ENCODE measurements at places on chromosomes 5 and 9. TPM values are rescaled to one million over a fixed set of nuclear protein-coding genes. Genes with fewer than 3 reads are reported as not detected.

GRCh38 chr5:150397782-150398721 is 14.7 kb downstream of the CD74 start:
- no peak for DNase-seq

DNA sequence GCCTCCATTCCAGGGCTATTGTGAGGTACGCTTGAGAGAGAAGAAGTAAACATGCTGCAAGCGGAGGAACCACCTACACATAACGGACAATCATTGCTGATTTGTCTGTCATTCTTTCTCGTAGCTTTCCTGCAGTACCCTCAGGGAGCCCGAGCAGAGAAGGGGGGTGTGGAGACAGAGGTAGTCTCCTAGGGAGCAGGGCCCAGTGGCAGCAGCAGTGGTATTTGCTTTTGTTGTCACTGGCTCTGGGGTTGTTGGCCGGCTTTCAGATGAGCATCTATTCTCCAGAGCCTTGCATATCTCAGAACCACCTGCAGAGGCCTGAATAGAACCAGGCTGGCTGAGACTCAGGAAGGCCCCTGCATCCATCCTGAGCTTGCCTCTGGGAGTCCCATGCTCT is 19.9 kb downstream of the ENHO start:
- DNase-seq = no peak

GRCh38 chr9:36935768-36936497 is 98.1 kb downstream of the PAX5 start:
- DNase-seq = no peak

DNA sequence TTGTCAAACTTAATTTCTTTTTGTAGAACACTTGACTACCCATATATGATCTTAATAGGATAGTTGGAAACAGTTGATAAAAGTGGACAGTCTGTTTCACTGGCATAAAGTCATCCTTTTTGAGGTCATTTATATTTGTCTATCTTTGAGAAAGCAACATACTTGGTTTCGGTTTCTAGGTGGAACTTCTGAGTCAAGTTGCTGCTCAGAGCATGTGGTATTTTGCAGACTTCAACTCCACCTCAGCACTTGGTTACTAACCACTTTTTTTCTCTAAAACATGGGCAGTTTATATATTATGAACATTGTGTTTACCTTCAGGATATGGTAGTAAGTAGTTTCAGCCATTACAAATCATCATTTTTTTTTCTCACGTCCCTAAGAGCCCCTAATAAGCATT is 1749.0 kb upstream of the C9orf72 start:
- no peak for DNase-seq

DNA sequence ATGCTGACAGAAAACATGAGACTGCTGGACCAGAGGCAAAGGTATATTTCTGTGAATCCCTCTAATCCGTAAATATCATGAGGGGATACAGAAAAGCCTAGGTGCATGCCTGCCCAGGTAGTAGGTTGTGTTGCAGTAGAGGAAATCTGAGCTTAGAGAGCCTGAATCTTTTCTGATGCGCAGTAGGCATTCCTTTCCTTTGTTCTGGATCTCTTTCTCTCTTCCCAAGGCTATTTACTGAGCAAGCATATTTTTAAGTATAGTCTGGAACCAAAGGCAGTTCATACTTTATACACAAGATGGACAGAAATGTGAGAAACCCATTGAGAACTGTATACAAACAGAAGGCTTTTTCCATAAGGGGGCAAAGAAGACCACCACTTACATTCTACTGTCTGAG is 359.3 kb downstream of the TMEM161B start:
- no peak for DNase-seq

DNA sequence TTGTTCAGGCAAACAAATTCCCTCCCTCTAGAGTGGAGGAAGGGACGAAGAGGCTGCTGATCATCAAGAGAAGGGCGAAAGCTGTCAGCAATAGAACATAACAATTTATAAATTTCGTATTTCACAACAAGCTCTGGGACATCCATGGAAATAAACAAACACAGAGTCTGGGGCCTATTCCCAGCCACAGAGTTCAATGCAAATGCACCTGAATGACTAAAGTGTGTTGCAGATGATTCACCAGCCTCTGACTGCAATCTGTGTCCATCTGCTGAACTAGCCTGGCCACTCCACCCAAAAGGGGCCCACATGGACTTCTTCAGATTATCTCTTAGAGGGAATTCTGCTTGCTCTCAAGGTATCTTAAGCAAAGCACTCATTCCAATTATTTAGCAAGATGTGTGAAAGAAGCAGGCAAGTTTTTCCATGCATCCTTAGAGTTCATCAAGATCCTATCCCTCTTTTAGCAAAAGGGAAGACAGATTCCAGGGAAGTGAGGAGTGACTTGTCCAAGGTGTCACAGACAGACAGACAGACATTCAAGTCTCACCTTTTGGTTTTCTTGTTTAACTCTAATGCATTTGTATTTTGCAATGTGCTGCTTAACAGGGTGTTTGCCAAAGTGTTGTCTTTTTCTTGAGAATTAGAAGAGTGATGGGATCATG is 307.8 kb upstream of the PAPPA start:
- no peak for DNase-seq

- DNase-seq = no peak
Observed at GRCh38 chr9:18106006-18106560, 367.9 kb upstream of the ADAMTSL1 start.

- DNase-seq = no peak
Observed at GRCh38 chr5:7088849-7089248, 307.1 kb upstream of the ADCY2 start.

DNA sequence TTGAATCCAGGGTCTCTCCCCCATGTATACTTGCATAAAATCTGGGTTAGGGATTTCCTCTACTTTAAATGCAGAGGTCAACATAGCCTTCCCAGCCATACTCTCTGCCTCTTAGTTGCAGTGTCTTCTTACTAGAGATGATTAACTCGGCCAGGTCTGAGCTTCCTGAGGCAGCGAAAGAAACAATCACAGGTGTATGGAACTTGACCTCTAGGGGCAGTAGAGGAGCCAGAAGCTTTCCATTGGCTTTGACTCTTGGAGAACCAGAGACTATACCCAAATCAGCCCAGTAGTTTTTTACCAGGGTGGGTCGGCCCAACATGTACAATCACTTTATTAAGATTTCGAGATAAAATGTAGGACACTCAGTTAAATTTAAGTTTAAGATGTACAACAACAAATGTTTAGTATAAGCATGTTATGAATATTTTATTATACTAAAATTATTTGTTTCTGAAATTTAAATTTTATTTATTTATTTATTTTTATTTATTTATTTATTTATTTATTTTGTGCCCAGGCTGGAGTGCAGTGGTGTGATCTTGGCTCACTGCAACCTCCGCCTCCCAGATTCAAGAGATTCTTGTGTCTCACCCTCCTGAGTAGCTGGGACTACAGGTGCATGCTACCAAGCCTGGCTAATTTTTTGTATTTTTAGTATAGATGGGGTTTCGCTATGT is 48.0 kb upstream of the DMRT3 start:
- DNase-seq = no peak

DNA sequence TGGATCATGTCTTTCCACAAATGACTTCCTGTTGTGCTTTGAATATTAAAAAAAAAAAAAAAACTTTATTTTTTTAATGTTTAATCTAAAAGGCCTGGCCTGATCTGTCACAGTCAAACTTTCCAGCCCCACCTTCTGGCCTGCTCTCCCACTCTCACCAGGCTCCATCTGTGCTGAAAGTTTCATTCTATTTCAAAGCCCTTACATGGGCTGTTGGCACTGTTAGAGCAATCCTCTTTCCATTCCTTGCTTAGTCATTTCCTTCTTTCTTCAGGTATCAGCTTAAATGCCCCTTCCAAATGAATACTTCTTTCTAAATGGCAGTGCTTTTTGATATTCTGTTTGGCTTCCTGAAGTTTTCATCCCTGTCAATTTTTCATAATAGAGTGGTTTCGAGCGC is 1104.8 kb upstream of the C9orf72 start:
- DNase-seq = no peak

DNA sequence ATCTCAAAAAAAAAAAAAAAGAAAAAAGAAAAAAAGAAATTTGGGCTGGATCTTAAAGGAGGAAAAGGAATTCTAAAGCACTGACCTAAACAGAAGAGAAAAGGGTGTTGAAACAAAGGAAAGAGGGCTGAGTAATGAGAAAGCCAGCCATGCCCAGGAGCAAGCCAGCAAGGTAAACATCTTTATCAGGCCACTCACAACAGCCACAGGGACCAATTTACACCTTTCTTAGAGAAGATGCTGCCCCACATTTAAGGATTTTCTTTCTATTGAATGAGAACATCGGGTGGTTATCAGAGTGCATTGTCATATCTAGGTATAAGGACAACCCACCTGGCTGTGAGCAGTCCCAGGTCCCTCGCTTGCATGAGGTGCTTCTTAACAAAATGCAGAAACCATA is 16.6 kb downstream of the LHFPL2 start:
- DNase-seq = no peak

DNA sequence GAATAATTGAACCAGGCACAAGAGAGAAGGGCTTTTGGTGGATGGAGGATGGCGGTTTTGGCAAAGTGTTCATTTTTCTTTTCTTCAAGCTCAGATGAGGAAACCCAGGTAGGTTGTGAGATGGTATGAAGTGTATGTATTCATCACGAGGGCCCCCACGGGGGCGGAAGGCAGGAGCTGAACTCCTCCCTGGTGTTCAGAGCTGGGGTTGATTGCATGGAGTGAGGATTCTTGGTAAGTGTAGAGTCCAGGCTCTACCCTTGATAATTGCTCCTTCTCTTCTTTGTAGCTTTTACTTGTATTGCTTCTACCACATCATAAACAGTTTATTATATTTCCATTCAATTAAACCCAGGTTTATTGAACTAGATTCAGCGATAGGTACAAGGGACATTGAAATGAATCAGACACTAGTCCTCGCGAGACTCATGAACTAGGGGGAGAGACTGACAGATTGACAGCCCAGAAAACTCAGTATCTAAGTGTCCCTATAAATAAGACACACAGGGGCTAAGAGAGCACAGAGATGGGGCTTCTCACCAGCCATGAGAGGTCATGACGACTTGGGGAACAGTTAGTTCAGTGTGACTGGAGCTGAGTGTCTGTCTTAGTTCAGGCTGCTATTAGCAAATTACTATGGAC is 116.7 kb upstream of the KLF4 start:
- DNase-seq = no peak

DNA sequence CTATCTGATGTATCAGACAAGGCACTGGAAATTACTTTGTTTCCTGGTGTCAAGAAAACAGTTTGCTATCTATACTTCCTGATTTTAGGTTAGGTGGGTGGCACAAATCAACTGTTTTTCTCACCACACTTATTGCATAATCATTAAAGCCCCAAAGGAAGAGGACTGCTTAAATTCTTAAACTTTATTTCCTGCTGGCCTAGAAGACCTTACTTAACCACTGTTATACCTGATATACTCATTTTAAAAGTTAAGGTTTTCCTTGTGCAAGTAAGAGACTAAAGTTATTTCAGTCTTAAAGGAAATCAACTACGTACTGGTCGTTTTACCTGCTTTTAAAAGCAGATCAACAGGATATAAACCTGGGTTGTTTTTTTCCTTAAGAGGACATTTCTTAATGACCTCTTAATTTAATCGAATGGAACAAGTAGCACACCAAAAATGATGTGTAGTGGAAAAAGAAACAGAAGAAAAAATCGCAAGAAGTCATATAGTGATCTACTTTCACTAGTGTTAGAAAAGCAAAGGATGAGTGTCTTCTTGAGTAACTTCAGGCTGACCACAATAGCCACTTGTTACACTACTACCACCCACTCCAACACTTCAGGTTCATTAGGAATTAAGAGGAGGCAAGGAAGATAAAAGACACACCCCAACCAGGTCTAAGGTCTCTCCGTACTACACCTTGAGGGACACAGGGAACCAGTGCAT is 974 bp downstream of the CLINT1 start:
- DNase-seq = peak; percentile 20

DNA sequence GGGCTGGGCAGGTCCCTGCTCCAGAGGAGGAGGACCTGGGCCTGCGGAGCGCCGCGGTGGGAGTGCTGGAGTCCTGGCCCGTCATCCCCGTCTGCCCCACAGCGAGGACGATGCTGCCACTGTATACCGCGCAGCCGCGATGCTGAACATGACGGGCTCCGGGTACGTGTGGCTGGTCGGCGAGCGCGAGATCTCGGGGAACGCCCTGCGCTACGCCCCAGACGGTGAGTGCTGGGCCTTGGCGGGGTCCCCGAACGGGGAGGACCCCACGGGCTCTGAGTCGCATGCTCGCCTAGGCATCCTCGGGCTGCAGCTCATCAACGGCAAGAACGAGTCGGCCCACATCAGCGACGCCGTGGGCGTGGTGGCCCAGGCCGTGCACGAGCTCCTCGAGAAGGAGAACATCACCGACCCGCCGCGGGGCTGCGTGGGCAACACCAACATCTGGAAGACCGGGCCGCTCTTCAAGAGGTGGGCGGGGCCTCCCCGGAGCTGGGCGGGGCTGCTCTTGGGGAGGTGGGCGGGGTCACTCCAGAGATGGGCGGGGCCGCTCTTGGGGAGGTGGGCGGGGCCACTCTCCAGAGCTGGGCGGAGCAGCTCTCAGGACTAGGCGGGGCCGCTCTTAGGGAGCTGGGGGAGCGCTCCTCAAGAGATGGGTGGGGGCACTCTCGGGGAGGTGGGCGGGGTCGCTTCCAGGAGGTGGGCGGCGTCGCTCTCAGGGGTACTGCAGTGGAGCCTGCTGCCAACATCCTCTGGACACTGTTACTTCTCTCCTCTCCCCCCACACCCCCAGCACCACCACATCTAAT is 13.1 kb downstream of the LRRC26 start:
- DNase-seq = peak; percentile 46

- no peak for DNase-seq
Observed at GRCh38 chr5:135069016-135069770, 35.2 kb upstream of the PITX1 start.

DNA sequence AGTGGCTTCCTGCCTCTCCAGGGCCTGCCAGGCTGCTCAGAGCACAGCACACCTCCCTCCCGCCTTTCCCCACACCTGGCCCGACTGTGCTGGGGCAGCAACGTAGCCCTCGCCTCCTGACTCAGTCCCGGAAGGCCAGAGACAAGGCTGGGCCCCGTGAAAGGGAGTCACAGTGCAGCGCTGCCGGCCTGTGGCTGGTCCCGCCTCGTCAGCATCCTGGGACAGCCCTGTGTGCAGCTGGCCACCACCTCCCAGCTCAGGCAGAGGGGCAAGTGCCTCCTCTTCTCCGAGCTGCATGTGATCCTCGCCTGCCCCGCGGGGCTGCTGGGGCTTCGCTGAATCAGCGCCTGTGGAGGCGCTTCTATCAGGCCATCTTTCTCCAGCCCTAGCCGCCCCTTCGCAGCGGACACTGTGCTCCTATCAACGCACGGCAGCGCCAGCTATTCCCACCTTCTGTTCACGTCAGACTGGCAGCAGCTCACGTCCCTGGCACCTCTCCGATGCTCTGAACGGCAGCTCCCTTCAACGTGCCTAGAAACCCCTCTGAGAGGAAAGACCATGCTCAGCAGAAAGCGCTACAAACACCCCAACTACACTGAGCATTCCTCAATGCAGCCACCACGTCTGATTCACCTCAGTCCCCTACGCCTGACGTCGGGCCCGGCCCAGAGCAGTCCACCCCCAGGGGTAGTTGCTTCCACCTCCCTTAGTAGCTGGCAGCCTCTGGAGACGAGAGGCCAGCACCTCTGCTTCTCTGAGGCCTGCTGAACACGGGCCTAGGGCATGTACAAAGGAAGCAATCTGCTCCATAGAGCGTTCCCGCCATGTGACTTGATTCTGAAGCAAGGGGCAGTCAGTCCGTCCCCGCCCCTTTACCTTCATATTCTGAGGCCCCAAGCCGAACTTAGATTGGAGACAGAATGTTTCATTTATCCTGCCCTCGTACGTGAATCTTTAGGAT is 78.8 kb downstream of the GPR21 start:
- peak; percentile 53 for DNase-seq

Gene GPR151
- not detected for total RNA-seq

Gene FOXI1
- total RNA-seq = not detected

Gene ACSL6
- total RNA-seq = 1.7 TPM

Gene ISOC1
- 35.1 TPM for total RNA-seq

Gene CD74
- 484 TPM for total RNA-seq

Gene PKD2L2
- not detected for total RNA-seq

Gene C8G
- not detected for total RNA-seq

Gene LHX2
- not detected for total RNA-seq
